Activated CD8-positive, alpha-beta memory T cell treated with anti-CD3 and anti-CD28 coated beads for 4 hours (primary cell): ENCODE measurements at places on chromosomes 16 and 17.

DNA sequence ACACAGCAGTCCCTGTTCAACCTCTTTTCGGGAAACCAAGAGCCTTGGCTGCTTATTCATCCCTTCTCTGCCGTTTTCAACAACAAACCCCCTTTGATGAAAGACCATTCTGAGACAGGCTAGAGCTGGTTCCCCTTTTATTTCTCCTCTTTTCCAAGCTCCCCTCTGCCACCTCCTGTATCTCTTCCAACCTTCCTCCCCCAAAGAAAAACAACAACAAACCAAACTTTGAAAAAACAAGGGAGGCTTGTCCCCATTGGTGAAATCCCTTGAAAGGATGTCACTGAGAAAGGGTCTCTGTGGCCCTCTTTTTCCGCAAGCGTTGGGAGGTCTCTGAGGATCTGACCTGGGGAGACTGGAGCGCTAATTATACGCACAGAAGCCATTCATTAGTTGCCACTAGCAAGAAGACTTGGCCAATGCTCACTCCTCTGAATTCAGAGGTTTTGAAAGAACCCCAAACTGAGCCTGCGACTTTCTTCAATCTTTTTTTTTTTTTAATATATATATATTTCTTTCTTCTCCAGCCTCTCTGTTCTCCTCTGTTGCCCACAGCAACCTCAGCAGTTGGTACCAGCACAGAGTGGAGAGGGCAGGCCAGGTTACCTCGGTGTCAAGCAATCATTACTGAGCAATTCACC lies 101.4 kb downstream of the PITPNC1 start:
- DNase-seq, result no peak

DNA sequence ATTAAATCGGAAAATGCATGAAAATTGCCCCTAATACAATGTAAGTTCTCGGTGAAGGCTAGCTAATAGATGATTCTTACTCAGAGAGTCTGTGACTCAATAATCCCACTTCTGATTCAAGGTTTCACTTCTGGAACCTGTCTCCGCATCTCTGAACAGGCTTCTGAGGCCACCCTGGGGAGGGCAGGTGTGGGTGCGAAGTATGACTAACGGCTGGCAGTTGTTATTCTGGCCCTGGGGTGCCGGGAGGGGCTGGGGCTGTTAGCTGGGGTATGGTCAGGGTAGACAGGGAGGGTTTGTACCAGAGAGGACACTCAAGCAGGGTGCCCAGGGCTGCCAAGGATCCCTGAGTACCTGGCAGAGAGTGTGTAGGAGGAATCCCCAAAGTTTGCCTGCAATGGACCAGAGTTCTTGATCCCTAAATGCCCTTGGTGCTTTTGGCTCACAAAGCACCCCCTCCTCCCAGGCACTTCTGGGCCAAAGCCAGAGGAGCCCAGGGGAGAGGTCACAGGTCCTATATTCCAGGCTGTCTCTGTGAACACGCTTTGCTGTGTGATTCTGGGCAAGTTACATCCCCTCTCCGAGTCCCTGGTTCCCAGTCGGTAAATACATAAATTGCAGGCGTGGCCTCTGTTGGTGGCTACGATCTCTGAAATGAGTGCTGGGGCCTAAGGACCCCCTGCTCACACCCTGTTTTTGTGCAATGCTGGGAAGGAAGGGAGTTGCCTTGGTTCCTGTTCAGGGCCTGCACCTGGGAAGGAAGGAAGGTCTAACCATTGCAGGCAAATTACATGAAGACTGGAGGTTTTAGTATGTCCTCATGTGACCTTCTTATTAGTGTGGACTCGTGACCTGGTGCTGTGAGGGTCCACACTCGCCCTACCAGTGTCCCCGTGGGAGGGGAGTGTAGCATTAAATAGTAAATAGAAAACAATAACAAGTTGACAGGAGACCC lies 49.9 kb upstream of the CPNE2 start:
- DNase-seq, result peak; percentile 79

DNA sequence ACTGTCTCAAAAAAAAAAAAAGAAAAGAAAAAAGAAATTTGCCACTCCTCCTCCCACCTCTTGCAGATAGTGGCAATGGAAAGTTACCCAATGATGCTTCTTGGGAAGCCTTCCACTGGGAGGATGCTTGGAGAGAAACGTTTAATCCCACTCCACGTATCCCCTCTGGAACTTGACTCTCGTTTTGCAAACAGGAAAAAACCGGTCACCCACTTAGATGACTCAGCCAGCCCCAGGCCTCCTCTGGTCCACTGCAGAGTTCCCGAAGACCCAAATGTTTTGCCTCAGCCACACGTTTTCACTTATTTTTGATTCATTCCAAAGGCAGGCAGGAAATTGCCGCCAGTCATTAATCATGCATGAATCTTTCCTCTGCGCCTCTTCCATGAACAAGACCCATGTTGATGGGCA lies 9.3 kb upstream of the TNFRSF17 start:
- DNase-seq, result no peak

GRCh38 chr16:64012166-64012565 lies 1109.7 kb downstream of the CDH11 start:
- DNase-seq, result no peak

GRCh38 chr17:19720631-19721426 lies 4.4 kb upstream of the SLC47A2 start:
- DNase-seq, result no peak

DNA sequence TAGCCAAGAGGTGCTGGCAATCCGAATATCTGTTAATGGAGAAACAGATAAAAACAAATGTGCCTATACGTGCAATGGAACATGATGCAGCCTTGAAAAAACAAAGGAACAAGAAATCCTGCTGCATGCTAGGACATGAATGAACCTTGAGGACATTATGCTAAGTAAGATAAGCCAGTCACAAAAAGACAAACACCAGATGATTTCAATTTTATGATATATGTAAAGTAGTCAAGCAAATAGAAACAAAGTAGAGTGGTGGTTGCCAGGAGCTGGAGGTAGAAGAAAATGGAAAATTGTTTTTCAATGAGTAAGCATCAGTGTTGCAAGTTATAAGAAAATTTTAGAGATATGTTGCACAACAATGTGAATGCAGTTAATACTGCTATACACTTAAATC lies 409.7 kb upstream of the CDH8 start:
- no peak for DNase-seq

- no peak for DNase-seq
These were observed 93.8 kb upstream of the RPRML start for GRCh38 chr17:47072886-47073285.

DNA sequence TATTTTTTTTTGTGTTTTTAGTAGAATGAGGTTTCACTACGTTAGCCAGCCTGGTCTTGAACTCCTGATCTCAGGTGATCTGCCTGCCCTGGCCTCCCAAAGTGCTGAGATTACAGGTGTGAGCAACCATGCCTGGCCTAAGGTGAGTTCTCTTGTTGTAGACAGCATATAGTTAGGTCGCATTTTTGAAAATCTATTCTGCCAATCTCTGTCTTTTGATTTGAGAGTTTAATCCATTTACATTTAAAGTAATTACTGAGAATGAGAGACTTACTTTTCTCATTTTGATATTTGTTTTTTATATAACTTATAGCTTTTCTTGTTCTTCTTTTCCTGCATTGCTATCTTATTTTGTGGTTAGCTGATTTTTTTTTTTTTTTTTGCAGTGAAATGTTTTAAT lies 6.3 kb upstream of the PRKCB start:
- no peak for DNase-seq

DNA sequence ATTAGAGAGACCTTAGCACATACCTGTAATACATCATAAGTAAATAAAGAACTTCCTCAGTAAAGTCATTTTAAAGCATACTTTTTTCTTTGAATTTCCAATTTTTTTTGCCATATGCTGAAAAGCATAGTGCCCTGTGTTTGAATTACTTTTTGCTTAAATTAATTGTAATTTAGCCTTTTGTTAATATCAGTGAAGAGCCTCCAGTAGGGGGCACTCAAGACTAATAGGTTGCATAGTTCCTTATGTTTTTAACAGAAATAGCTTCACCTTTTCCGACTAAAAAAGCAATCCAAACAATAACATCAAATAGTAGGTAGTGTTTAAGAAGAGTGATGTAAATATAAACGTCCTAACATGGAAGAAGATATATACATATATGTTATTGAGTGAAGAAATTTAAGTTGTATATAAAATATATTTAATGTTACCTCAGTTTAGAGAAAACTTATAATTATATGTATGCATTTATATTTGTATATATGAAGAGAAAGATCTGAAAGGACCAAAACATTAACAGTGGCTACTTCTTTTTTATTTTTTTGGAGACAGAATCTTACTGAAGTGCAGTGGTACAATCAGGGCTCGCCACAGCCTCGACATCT lies 18.6 kb downstream of the RAD51C start:
- no peak for DNase-seq

- DNase-seq, result no peak
These were observed 215.7 kb upstream of the CIBAR2 start for GRCh38 chr16:85327731-85328675.

DNA sequence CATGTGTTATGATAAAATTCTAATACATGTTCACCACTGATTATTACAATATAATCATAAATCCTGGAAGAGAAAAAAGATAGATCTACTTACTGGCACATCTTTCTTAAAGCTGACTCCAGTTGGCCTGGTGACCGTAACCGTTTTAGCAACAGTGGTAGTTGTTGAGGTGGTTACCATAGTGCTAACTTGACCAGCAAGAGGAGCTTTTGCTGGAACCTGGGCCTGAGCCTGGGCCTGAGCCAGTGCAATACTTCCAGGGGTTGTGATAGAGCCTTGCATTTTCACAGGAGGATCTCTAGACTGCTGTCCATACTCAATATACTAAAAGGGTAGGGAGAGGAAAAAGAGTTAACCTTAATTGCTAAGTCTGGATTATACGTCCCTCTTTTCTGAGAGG lies 36.2 kb downstream of the SETD6 start:
- DNase-seq, result no peak

GRCh38 chr16:49452108-49452507 lies 78.5 kb downstream of the C16orf78 start:
- DNase-seq, result no peak

- DNase-seq, result no peak
These were observed 12.4 kb downstream of the UBALD2 start for GRCh38 chr17:76277300-76278267.

GRCh38 chr17:48338720-48339119 lies 91.3 kb downstream of the SKAP1 start:
- DNase-seq, result no peak

GRCh38 chr16:84854759-84855158 lies 35.0 kb downstream of the CRISPLD2 start:
- no peak for DNase-seq

DNA sequence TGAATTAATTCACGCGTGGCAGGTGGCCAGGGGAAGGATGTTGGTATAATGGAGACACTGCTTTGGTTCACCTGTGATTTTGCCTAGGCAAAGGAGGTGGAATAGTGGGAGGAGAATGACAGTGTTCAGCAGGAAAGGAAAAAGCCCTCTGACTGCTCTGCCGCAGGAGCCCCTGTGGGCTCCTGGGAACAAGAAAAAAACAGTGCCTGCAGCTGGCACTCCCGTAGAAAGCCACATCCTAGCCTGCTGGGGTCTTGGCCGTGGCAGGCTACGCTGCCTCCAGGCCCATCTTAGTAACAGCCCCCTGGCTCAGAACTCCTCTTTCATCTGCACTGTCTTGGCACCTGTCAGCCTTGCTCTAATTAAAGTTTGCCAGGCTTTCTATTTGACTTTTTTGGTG lies 20.6 kb downstream of the ADORA2B start:
- DNase-seq, result no peak

- no peak for DNase-seq
These were observed 4.4 kb upstream of the ZFPM1 start for GRCh38 chr16:88448461-88449266.

DNA sequence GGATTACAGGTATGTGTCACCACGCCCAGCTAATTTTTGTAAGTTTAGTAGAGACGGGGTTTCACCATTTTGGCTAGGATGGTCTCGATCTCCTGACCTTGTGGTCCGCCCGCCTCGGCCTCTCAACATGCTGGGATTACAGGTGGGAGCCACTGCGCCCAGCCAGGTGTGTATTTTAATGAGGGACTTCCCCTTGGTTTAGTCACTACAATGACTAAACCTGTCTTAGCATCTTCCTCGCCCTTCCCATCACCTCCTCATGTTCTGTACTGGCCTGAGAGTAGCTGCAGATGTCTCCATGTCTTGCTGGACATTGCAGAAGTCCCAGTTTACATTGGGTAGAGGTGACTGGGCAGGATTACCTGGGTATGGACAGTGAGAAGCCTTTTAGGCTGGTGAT lies 9.6 kb downstream of the SLC7A6 start:
- no peak for DNase-seq

DNA sequence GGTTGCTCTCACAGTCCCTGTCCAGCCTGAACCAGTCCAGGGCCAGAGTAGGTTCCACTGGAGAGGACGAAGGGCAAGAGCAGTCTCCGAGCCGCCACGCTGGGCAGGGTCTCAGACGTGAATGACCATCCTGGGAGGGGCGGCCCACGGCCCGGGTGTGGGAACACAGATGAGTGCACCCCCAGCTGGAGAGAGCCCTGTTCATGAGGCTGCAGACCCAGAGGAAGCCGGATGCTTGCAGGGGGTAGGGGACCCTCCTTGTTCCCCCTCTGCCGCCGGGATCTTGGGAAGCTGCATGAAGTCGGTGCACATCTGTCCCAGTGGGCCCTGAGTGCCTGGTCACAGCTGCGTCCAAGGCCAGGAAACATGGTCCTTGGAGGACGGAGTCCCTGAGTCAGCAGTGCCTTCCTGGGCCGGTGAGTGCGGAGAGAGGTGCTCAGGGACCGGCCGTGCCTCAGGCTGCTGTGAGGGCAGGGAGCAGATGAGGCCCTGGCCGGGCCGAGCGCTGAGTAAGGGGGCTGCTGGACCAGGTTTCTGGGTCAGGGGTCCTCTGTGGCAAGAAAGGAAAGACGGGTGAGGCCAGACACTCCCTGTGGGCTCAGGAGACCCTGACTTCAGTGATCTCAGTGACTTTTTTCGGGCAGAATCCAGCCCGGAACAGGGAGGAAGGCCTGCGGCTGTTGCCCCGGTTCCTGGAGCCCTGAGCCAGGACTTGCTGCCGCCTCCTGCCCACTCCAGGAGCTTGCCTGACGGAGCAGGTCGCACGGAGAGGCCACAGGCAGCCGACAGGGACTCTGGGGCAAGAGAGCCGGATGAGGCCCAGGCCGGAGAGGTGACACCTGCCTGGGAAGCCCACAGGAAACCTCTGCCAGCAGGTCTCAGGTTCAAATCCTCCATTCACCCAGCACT lies 45.8 kb downstream of the ACTG1 start:
- no peak for DNase-seq

DNA sequence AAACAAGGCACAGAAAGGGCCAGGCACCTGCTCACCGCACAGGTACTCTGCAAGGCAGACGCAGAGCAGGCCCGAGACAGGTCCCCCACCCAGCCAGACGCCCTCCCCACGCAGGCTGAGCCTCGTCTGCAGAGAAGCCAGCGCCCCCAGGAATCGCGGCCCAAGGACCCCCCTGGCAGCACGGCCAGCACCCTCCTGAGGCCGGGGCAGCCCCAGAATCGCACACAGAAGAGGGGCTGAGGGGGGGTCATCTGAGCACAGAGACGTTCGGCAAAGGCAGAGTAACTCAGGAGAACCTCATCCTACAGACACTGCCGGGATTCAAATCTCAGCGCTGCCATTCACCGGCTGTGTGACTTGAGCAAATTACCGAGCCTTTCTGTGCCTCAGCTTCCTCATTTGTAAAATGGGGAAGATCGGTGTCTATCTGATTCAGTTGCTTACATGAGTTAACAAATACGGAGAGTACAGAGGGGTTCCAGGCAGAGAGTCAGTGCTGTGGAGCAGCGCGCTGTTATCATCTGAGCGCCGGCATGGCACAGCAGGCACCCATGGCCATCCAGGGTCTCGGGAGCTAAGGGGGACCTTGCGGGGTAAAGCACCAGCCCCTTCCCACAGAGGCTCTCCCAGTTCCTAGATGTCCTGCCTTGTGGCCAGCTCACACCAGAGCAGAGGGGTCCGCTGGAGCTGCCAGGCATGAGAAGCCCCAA lies 10.4 kb downstream of the EMC6 start:
- DNase-seq, result no peak

GRCh38 chr16:58491-59439 lies 5.1 kb downstream of the SNRNP25 start:
- no peak for DNase-seq
